ENCODE measurements at places on chromosomes 3 and 15. TPM values are rescaled to one million over a fixed set of nuclear protein-coding genes. Genes with fewer than 3 reads are reported as not detected.

- no peak for DNase-seq
Observed at GRCh38 chr3:142863930-142864920, 24.7 kb downstream of the PCOLCE2 start.

GRCh38 chr15:76401285-76401684, 64.7 kb downstream of the ISL2 start:
- DNase-seq, result no peak

The SCG3 gene
- total RNA-seq, result not detected

DNA sequence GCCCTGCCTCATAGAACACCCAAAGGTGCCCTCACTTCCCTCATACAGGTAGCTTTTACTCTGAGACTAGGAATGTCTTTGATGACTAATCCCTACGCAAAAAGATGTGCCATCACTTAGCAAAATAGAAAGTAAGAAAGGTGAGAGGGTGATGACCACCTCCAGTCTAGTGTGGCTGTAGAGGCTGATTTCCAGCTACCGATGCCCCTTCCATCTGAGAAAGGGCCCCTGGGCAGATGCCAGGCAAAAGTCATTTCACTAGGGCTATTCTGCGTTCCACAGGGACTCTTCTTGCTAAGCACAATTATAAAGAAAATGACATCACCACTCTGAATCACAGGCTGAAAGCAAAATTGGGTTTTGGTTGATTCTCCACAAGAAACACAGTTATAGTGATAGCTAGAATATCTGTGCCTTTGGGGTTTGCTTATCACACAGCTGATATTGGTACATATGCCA, 77.4 kb downstream of the RBPMS2 start:
- no peak for DNase-seq

DNA sequence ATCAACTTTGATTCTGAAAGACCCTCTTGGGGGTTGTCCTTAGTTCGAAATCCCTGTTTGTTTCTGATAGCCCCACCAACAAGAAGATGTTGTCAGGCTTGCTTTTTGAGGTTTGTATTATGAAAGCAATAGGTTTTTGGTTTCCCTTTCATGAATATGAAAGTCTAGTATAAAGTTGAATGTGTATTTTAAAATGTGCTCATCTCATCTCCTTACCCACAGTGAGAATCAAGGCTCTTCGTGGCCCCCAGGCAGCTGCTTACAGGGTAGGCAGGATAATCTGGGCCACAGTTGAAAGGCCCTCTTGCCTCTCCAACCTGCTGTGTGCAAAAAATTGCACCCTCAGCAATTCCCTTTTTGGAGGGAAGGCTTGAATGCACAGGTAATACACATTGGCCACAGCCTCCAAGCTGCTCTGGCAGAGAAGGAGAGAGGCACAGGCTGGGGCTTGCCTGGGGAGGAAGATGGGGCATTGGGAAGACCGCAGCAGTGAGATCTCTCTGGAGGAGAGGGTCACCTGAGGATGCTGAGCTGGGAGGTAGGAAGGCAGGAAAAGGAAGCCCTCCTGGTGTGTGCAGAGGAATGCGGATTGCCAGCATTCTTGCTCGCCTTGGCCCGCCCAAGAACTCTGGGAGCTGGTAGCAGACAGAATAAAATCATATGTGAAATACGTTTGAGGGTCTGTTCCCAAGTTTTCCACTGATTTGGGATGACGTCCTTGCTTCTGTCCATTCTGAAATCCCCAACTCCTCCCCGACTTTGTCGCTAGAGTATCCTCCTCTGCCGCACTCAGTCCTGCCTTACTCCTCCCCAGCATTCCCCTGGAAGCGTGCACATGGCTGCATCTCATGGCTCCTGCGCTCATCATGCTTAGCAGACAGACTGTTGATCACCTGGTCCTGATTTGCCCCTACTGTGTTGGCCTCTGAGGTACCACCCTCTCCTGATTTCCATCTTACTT, 196.4 kb downstream of the RPLP1 start:
- DNase-seq, result no peak

The FBXL22 gene
- 0.10 TPM for total RNA-seq

DNA sequence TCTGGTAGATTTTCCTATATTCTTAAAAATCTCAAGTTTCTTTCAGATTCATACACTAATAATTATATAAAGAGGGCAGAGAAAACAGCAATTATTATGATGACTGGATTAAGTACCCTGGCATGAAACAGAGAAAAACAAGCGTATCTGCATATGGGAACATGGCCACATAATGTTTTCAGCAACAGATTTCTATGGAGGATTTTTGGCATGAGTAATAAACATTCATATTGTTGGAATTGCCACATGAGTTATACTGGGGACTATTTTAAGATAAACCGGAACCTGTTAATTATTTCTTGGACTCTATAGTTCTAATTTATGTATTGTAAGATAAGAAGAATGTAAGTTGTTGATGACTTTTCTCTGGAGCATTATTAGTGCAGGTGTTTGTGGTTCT, 112.7 kb downstream of the OXSM start:
- DNase-seq, result no peak

DNA sequence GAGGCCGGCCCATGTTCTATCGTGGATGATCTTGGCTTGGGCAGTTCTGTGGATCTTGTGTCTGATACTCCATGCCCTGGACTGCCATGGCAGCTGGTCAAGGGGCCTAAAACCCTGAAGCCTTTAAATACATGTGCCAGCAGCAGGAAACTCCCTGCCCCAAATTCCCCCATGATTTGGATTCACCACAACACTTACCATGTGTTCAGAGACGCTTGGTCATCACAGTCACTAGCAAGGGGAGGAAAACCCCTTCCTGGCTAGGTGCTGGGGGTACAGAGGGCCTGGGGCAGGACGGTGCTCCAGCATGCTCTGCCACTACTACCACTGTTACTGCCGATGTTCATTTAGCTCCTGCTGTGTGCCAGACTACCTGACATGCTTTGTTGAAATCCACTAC, 94.4 kb downstream of the DNAJB8 start:
- no peak for DNase-seq

DNA sequence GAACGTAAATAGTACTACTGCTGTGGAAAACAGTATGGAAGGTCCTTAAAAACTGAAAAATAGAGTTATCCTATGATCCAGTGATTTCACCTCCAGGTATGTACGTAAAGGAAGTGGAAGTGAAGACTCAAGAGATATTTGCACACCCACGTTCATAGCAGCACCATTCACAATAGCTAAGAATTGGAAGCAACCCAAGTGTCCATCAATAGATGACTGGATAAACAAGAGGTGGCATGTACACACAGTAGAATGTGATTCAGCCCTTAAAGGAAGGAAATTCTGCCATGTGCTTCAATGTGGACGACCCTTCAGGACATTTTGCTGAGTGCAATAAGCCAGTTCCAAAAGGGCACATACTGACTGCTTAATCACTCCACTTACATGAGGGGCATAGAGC, 188.3 kb downstream of the APBA2 start:
- peak; percentile 85 for DNase-seq

DNA sequence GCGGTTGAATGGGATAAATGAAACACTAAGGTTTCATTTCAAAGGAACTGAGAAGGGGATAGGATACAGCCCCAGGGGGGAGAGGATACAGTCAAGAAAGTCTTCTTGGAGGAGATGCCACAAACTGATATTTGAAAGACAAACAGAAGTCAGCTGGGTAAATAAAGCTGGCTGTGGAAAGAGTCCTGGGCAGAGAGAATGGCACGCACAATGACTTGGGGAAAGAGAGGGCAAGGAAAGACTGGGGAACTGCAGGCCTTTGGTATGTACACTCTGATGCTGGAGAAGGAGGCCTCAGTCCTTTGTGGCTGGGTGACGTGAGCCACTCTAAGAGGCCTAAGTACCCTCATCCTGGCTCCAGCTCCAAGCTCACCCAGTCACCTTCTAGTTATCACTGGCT, 45.2 kb upstream of the LMCD1 start:
- DNase-seq, result no peak

GRCh38 chr3:15726043-15726442, 71.7 kb downstream of the ANKRD28 start:
- DNase-seq, result no peak

DNA sequence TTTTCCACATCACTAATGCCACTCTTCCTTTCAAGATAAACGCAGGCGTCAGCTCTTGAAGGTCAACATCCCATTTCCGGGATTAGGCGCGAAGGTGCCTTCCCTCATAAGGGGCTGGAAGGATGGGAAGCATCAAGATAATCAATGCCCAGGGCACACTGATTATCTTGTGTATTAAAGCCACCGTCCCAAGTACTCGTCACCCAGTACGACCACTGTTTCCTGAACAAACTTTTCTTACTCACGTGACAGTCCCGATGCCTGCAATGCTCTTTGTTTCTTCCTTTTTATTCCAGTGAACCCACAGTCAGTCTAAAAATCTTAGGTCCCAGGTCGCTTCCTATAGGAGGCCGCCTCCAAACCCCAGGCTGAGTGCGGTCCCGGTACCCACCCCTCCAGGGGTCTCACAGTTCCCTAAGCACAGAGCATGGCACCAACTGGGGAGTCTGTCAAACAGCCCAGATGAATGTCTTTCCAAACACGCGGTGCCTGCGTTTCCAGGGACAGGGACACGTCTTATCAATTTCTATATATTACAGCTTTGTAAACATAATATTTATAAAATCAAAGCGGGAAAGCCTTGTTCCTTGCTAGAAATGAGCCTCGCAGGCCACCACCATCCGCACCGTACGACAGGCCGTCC, 589 bp downstream of the ANAPC13 start:
- no peak for DNase-seq

DNA sequence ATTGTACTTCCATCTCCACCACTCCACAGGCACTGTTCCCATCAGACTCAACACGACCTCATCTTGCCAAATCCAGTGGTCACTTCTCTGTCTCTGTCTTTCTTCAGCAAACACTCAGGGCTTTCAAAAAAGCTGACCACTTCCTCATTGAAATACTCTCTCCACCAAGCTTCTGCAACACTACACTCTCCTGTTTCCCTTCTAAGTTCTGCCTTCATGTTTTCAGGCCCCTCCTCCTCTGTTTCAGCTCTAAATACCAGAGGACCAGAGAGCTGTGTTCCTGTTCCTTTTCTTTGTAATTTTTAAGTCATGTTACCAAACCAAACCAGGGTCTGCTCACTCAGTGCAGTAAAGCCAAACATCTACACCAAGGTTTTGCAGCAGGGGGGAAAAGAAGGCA, 33.8 kb upstream of the ACP3 start:
- DNase-seq, result no peak
